ENCODE measurements at places on chromosomes 4 and X.

DNA sequence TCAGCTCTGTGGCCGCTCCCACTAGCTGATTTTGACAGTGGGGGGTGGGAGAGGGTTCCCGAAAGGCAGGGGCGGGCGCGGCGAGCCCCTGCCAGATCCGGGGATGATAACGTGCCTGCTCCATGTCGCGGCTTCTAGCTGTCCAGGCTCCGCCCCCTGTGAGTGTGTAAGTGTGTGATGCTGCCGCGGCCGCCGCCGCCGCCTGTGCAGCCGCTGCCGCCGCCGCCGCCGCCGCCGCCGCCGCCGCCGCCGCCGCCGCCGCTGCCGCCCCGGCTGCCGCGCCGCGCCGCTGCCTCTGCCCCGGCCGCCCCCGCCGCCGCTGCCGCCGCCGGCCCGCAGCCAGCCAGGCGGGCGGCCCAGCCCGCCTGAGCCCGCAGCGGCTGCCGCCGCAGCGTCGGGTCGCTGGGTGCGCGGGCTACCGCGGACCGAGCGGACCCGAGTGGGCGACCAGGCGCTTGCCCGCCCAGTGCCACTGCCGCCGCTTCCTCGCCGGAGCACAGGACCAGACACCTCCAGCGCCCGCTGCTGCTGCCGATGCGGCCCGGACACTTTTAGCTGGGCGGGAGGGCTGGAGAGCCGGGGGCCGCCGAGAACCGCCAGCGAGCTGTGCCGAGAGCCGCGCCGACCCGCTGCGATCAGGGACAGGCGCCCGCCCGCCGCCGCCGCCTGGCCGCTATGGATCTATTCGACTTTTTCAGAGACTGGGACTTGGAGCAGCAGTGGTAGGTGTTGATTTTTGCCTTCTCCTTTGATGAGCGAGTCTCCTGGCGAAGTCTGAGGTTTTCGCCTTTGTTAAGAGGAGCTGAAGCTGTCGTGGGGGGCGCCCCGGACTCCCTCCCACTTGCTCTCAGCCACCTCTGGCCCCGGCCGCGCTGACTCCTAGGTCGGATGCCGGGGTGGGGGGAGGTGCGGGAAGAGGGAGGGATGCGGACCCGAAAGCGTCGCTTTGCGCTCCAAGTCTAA lies at the start of gene AFF2:
TSS of gene AFF2 (plus strand) at position 195 of the 963 bp plus-strand sequence. CDS start at position 676, 481 bp downstream.
- DNase-seq: peak; percentile 56

DNA sequence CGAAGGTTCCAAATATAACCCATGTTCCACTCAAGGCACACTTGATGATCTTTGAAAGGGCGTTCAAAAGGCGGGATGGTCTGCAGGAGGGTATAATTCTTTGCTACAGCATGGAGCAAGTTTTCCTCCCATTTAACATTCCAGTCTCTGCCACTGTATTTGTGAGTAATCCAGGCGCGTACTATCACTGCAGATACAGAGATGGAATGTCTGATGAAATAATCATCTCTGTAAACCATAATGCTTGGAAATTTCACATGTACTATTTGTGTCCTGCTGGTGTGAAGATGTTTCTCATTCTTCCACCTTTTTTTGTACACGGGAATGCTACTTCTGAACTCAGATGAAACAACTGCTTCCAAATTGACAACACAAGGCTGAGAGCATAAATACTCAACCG lies 15.5 kb downstream of the SEL1L3 start:
- no peak for DNase-seq

DNA sequence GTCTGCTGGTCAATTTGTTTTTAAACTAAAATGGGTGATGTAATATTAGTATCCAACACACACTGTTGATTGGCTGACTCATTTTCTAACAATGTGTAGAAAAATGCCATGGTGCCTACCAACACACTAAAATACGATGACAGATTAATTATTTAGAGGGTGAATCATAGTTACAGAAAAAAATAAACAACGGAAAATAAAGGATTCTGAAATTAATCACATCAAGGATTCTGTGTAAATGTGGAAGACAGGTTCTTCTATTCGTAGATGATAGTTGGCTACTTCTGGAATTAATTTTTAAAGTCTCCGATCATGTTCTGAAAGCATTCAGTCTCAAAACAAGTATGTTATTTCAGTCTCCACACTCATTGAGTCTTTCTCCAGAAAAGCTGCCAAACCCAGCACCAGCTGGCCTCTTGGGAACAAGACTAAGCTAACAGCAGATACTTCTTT lies 8.2 kb upstream of the IQCM start:
- no peak for DNase-seq

DNA sequence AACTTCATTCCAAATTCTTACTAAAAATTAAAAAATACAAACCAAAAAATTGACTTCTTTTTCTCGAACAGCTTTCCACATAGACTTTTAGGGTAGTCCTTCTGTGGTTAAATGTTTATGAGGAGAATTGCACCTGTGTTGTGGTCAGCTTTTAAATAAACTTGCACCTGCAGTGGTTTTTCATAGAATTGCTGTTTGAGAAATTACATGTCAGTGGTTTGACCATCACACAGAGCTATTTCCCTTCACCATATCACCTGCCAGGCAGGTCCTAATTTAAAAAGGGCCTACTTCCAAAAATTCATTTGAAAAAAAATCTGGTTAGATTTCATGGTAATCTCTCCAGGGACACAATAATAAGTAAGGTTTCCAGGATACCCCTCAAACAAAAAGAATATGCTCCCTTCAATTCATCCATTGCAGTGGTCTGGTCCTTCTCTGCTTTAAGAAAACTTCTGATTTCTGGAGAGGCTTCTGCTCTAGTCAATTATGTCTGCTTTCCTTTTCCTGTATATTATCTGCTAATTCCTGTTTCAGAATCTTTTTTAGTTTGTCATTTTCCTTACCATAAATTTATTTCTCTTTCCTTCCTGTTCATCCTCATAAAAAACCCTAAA lies 9.8 kb upstream of the UTP3 start:
- no peak for DNase-seq

- no peak for DNase-seq
These were observed 80.1 kb downstream of the ATG4A start for GRCh38 chrX:108171671-108172070.

GRCh38 chr4:41815473-41815872 lies 66.9 kb upstream of the PHOX2B start:
- DNase-seq: no peak

DNA sequence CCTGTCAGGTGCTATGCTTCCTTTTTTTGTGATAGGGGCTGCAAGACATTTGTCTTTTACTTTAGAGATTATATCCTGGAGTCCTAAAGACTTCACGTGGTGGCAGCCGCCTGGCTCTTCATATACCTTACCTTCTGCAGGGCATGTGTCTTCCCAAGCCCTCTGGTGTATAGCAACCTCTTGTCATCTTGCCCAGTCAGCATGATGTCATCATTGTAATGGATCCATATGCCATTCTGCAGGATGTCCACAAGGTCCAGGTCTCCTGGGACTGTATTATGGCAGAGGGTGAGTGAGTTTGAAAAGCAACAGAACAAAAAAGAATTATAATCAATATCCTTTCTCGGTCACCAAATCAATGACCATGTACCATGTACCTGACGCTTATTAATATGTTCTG lies 82.2 kb upstream of the SCOC start:
- DNase-seq: no peak

- DNase-seq: no peak
These were observed 28.8 kb downstream of the PRDM8 start for GRCh38 chr4:80226094-80226493.

DNA sequence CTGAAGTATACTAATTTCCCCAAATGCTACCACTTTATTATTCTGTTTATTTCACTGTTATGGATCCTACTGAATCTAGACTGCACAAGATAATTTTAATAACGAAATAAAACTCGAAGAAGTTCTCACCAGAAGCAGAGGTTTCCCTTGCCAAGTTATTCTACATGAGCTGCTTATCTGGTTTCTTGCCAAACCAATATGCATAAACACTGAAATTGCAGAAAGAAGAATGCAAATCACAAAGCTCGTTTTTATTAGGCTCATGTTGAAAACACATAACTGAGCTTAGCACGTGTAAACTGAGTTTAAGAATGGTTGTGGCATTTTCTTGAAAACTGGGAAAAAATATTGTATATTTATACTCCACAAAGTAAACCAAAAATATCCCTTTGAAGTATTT lies 35.9 kb downstream of the GRID2 start:
- DNase-seq: no peak

DNA sequence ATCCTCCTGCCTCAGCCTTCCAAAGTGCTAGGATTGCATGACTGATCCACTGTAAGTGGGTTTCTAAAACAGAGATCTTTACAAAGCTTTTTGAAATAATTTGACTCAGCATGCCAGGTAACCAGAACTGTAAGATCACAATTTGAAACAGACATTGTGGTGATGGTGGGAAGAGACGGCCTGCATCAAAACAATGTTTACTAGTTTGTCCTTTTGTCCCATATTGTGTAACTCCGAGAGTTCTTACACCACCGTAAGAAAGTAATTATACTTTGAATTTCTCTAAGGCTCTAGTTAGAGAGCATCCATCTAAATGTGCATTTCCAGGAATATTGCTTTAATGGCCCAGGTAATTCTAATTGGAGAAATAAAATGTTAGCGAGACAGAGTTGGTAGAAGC lies 594 bp upstream of the ARHGAP24 start:
- no peak for DNase-seq

- no peak for DNase-seq
These were observed 47.1 kb downstream of the ALG13 start for GRCh38 chrX:111728096-111728495.

- no peak for DNase-seq
These were observed 568.0 kb downstream of the TECRL start for GRCh38 chr4:63841266-63841665.

DNA sequence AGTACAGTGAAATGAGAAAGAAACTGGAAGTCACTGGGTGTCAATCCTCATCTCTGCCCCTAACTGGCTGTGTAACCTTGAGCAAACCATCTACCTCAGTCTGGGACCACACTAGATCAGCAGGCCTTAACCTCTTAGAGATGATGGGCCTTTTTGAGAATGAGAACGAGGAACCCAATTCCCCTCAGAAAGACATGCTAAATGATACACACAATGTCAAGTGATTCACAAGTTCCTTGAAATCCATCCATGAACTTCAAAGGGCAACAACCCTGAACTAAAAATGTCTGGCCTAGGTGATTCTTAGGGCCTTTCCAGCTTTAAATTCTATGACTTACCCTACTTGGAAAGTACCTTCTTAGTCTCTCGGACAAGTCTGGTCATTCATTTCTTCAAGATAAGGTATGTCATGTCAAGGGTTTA lies 47.4 kb downstream of the ACSL4 start:
- no peak for DNase-seq

DNA sequence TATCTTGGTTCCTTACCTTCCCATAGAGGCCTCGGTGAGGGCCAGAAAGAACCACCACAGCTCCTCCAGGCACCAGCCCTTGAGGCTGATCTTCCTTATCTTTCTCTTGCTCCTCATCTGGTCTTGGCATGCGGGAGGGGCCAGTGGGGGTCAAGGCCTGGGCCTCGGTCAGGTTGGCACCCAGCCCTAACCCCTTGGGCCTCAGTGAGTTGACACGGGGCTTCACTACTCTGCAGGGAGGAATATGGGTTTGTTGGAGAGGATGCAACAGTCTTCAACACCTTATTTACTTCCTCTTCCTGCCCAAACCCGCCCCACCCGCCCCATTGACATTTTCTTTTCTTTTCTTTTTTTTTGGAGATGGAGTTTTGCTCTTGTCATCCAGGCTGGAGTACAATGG lies 6.0 kb downstream of the GPKOW start:
- no peak for DNase-seq

DNA sequence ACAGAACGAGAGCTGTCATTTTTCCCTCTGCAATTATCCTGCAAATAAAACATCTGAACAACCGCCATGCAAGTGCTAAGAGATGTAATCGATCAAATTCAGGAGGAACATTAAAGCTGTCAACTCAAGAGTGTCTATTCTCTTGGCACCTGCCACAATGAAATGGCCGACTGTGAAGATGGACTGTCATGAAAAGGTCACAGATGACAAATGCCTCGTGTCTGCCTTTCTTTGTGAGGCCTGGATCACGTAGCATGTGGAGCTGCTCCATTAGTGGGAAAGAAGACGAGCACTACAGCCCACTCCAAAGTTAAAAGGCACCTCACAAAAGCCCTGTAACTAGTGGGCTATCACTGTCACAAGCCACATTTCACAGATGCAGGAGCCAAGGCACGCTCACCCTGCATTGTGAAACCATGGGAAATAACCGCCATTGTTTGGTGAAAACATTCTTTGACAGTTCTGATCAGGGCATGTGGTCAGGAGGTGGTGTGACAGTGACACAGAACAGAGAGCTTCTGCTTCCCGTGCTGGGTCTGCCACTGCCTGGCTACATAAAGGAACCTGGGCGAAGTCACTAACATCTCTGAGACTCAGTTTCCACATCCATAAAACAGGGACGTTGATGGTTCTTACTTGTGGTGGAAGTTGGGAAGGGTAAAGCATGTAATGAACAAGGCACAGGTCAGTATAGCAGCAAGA lies 98.9 kb downstream of the EVC2 start:
- DNase-seq: no peak

DNA sequence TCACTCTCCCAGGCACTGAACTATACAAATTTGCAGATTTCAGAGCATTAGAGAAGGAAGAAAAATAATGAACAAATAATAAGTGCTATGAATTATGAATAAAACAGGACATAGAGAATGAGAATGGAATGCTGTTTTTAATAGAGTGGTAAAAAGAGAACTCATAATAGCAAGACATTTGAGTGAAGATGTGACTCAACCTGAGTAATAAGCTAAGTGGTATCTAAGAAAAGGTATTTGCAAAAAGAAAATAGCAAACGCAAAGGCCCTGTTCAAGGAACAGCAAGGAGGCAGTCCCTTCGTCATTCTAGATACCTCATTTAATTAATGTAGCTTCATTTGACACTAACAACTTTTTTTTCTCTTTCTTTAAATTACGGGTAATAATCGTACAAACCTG lies 1910.0 kb upstream of the TENM3 start:
- no peak for DNase-seq

- no peak for DNase-seq
These were observed 260.5 kb downstream of the TMA16 start for GRCh38 chr4:163755013-163755412.

DNA sequence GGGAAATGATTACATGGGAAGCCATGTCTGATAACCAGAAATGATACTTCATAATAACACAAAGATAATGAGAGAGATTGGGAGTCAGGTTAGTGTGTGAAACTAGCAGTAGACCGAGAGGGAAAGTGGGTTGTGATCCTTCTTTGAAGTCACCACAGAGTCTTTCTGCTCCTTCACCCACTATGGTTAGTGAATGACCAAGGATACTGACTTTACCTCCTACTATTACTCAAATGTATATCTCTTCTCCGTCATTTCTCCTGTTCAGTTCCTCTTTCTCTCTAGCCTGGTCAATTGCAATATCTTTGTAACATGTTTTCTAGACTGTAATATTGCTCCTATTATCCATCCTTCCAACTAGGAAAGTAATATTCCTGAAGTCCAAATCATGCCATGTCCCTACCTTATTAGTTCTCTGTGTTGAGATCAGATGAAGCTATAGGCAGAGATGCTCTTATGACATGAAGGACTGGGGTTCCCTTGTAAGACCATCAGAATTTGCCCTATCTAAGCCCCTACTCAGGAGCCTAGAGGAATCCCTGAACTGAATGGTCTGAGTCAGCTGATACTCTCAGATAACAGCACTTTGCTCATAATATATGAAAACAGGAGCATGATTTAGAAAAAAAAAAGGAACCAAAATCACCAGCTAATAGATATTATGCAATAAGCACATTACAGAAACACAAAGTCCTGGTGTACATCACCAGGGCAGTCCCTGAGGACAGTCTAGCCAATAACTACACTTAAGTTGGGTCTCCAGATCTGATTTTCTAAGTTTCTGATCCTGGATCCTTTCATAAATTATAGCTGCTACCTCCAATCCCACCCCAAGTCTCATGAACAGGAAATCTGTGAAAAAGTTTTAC lies 81.2 kb downstream of the SHROOM3 start:
- DNase-seq: no peak

- DNase-seq: no peak
These were observed 371.8 kb upstream of the NOCT start for GRCh38 chr4:138643827-138644226.
